ENCODE measurements at places on chromosomes 16 and 17.

- no peak for DNase-seq
Measured at GRCh38 chr17:32992321-32993033, 830 bp downstream of the SPACA3 start.

DNA sequence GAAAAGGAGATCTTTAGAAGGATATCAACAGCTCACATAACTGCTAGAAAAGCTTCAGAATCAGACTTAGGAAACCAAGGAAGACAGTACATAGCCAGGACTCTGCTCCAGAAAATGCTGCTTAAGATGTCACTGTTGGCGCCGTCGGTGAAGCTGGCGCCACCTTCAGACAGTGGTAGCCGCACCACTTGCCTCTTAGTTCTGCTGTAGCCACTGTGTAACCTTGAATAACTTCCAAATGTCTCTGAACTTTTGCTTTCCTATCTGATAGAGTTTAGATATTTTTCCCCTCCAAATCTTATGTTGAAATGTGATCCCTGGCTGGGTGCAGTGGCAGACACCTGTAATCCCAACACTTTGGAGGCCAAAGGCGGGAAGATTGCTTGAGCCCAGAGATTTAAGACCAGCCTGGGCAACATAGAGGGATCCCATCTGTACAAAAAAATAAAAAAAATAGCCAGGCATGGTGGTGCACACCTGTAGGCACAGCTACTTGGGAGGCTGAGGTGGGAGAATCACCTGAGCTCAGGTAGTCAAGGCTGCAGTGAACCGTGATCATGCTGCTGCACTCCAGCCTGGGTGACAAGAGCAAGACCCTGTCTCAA is 6.3 kb upstream of the USP31 start:
- DNase-seq, result no peak

DNA sequence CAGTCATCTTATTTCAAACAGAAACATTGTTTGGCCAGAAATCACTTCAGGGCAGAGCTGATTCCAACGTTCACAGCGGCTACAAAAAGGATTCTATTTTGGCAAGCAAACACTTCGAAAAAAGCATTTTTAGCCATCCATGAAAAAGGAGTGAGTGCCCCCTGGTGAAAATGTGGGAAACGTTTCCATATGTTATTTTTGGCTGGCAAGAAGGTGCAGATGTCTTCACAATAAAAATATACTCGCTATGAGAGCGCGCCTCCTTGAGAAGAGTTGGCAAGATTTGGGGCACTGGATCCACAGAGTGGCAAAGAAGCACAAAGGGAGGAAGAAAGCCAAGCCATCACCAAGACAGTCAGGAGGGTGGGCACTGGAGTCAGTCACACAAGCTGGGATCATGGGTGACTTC is 191.1 kb downstream of the CHD9NB start:
- no peak for DNase-seq

DNA sequence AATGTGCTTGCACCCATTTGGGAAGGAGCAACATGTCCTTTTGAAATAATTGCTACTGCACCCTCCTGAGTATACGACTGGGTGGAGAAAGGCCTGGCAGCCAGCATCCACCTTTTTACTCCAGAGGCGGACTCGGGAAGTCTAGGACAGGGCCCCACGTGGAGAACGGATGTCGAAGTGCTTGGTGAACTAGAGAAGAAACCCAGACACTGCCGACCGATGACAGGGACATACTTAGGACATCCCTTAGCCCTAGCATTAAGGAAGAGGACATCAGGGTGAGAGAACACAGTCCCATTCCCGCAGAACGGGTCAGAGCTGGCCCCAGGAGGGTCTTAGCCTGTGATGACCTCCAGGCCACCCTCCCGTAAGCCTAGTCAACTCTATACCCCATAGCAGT is 3.8 kb downstream of the YBX2 start:
- no peak for DNase-seq

- no peak for DNase-seq
Measured at GRCh38 chr16:82960918-82961317, 334.1 kb downstream of the CDH13 start.

GRCh38 chr17:58572846-58573245 is 58.4 kb upstream of the MTMR4 start:
- no peak for DNase-seq

- no peak for DNase-seq
Measured at GRCh38 chr17:72387487-72387886, 266.7 kb downstream of the SOX9 start.

- DNase-seq, result no peak
Measured at GRCh38 chr17:38560503-38561318, 45.0 kb downstream of the SRCIN1 start.

DNA sequence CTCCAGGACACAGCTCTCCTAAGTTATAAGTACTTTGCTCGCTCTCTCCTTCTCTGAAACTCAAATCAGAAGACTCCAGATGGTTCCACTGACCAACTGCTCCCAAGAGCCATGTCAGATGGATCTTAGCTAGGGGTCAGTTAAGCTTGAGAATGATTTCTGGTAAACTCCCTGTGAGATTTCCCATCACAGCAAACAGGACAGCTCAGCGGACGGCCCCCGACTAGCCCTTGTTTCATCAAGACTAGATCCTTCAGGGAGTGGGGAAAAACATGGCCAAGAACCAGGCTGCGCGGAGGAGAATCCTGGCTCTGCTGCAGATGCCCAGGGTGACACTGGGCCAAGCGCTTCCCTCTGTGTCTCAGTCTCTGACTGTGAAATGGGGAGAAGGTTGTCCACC is 159.8 kb downstream of the C16orf78 start:
- no peak for DNase-seq

GRCh38 chr16:23692190-23692837 is 13.6 kb downstream of the PLK1 start:
- DNase-seq, result no peak

DNA sequence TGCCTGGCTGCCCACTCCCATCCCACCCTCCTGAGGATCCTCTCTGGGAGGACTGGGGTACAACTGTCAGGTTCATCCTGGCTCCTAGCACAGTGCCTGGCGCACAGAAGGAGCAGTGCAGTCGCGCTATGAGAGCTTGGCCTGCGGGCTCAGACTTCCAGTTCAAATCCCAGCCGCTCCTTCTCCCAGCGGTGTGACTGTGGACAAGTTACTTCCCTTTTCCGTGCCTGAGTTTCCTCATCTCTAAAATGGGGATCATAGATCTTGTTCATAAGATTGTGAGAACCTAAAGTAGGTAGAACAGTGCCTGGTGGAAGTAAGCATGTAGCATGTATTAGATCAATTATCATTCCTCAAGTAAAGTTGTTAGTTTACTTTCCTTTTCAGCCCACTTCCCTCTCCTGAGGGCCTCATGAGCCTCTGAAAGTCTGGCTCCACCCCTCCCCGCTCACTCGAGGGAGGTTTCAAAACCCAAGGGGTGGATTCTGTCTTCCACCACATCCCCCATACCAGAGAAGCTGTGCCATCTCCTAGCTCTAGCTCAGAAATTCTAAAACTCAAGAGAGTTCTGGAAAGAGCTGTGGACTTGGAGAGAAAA is 19.9 kb upstream of the COL1A1 start:
- no peak for DNase-seq

DNA sequence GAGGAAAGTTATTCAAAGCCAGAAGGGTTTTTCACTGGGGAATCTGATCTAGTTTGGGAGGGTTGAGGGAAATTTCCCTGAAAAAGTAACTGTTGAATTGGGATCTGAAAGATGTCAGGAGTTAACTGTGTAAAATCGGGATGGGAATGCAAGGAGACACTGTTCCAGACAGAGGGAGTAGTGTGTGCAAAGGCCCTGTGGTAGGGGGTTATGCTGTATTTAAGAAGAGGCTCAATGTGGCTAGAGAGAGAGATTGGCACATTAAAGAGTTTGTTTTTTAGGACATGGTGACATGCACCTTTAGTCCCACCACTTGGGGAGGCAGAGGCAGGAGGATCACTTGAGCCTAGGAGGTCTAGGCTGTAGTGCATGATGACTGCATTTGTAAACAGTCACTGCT is 16.9 kb downstream of the CDH3 start:
- no peak for DNase-seq

DNA sequence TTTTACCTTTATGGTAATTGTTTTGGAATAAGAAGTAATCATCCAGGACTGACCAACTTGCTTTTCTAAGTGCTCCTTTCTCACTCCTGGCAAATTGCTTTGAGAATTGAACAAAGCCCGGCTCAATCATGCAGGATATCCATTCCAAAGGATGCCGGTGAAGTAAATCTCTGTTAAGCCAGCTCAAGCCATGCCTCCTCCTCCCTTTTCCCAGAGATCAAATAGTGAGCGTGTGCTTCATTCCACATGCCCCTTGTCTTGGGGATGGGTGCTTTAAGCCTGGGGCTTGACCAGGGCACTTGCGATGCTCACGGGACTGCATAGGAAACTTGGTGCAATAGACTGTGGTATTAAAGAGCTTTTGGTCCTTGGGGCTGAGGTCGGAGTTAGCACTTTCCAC is 90.7 kb downstream of the UTP18 start:
- no peak for DNase-seq

GRCh38 chr16:47895146-47895545 is 260.6 kb downstream of the ABCC12 start:
- no peak for DNase-seq

DNA sequence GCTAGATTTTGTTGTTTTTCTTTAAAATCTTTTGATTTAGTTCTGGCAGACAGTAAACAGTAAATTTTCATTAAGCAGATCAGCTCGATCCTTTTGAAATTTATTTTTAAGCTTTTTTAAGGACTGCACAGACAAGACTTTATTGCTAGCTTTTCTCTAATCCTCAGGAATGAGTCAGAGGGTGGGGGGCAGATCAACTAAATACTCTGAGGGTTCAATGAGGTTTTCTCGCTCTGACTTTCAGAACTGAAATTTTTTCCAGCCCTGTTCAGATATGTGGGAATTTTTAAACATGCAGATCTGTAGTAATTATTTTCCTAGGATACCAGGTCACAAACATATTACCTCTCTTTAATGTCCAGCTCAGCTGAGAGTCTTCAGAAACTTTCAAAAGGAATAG is 977.2 kb downstream of the CDH11 start:
- no peak for DNase-seq

DNA sequence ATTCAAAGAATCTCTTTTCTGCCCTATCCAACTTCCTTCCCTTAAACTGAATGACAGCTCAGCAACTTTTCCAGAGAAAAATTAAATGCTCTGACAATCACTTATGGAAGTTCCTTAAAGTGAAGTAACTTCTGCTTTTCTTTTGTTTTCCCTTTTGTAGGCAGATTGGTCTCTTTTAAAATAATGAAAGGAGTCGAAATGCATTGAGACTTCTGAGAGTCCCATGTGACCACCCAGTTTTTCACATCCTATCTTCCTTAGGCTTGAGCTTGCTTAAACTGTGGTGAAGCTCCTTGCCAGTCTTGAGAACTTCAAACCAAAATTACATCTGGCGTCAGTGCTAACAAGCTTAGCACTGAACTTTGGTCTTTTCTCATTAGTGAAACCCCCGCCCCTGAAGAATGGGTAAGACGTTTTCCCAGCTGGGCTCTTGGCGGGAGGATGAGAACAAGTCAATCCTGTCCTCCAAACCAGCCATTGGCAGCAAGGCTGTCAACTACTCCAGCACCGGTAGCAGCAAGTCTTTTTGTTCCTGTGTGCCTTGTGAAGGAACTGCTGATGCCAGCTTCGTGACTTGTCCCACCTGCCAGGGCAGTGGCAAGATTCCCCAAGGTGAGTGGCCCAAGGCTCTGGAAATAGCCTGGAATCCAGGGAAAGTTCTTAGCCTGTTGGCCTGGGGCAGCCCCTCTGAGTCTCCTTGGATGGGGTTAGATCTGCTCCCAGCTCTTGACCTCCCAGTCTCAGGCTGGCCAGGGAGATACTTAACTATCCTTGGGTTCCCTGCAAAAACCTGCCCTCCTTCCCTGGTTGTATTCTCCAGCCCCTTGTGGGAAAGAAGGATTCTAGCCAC is 1.2 kb downstream of the TMEM106A start:
- no peak for DNase-seq
